ENCODE measurements at places on chromosomes 5 and 9. TPM values are rescaled to one million over a fixed set of nuclear protein-coding genes. Genes with fewer than 3 reads are reported as not detected.

DNA sequence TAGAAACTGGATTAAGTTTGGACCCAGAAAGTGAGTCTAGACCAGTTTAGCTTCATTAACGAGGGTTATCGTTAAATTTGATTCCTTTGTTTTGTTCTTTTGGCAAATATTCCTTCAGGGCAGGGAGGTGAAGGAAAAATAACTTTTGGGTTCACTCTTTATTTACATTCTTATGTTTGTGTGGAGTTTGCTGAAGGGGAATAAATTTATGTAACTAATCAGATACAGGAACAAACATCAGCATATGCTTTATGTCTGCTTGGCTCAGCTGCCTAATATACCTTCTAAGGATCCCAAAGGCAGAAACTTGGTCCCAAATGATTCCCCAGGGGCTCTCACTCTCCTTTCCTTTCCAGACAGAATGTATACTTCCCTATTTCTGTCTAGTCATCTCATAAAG lies 132.4 kb downstream of the MCTP1 start:
- H3K36me3 ChIP-seq: peaks cover 5% of the 10 kb centered on the region
- no peak for DNase-seq
- H3K27ac ChIP-seq: no peak overlapping the region
- H3K27me3 ChIP-seq: no peaks in the 10 kb centered on the region
- H3K4me3 ChIP-seq: no peak overlapping the region

DNA sequence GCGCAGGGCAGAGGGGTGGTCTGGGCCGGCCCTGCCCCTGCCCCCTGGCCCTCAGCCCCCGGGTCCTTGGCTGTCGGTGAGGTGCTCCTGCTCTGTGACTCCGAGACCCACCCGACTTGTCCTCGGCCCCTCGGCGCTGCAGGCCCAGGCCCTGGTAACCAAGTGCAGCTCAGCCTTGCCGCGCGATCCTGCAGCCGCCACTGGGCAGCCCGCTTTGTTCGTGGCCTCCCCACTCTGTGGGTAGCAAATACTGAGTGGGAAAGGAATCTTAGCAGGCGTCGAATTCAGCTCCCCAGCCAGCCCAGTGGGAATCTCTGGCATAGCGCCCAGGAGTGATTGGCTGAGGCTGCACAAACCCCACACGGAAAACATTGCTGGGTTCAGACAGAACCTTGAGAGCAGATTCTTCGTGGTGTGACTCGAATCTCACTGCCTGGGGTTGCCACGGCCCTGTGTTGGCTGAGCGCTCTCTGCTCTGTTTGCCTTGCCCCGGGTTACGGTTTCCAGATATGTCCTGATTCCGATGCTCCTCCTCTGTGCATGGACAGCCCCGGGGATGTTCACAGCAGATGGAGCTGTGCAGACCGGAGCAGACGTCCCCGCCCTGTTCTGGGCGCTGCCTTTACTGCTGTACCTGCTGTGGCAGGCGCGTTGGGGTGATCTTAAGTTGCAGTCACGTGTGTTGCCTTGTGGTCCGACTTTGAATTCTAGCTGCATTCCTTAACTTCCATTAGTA lies 13.4 kb upstream of the EXOC3 start:
- peaks cover 9% of the 10 kb centered on the region for H3K36me3 ChIP-seq
- peak overlapping the region; percentile 43 for H3K4me3 ChIP-seq
- peak overlapping the region; percentile 90 for H3K27ac ChIP-seq
- DNase-seq: peak; percentile 93

The PRRC1 gene
- 106 TPM for total RNA-seq

DNA sequence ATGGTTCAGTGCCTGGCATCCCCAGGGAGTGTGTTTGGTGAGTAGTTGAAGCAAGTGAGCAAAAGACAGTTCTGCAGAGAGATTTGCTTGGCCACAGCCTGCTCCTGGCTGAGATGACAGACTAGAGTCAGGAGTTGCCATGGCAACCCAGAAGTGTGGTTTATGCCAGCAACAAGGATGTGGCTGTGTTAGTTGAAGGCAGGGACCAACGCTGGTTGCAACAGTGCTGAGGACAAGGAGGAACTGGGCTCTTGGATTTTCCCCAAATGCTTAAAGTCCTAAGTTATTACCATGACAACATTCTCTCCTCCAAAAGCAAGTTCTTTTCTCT lies 2.7 kb downstream of the NXNL2 start:
- H3K27ac ChIP-seq: peak overlapping the region; percentile 79
- peaks cover 30% of the 10 kb centered on the region for H3K4me1 ChIP-seq
- no peaks in the 10 kb centered on the region for H3K36me3 ChIP-seq
- no peaks in the 10 kb centered on the region for H3K27me3 ChIP-seq
- H3K4me3 ChIP-seq: no peak overlapping the region
- no peak for DNase-seq

DNA sequence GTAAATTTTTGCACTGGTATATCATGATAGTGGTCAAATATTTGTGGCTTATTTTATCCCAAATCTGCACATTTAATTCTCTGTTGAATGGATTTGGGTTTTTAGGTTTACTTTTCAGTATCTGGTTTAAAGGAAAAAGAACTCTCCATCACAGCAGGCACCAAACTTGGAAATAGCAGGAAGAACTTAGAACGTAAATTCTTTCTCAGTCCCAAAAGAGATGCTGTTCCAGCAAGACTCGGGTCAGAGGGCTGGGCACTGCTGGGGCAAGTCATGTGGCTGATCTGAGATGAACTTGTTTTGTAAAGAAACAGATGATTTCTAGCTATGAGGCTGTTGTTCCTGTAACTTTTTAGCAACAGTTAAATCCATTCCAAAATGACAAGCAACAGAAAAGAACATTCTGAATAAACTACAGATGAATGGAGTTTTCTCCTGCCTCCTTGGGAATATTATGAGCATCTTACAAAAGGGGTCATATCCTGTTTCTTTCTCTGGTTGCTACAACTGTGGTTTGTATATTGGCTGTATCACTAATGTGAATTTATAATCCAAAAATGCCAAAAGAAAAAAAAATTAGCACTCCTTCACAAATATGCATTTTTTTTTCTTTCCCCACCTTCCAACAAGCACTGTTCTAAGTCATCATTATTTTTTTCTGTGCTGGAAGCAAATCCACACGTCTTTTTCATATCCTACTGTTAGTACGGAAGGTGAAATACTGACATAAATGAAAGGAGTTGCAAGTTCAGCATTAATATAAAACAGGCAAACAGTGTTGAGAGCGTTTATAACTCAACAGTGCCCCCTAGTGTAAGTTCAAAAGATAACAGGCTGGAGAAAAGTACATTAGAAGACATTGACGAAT lies 31.1 kb downstream of the OR2K2 start:
- H3K36me3 ChIP-seq: no peaks in the 10 kb centered on the region
- peak overlapping the region; percentile 75 for H3K27ac ChIP-seq
- peak overlapping the region; percentile 46 for H3K4me3 ChIP-seq
- no peaks in the 10 kb centered on the region for H3K27me3 ChIP-seq

The SNAPC4 gene
- 7.6 TPM for total RNA-seq

DNA sequence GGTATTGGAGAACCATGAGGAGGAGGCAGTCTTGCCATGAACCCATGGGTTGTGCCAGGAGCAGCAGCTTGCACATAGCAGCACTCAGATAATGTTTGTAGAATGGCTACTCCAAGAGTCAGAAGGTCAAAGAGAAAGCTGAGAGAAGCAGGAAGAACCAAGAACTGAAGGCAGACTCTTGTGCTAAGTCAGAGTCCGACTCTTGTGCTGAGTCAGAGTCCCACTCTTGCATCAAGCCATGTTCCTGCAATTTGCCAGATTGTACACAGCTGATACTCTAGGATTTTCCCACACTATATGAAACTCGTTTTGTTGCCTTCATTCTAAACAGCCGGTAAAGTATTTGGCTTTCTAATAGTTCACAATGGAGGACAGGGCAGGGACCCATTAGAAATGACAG lies 26.2 kb upstream of the HSPA9 start:
- no peak for DNase-seq
- no peak overlapping the region for H3K4me3 ChIP-seq
- H3K4me1 ChIP-seq: peaks cover 11% of the 10 kb centered on the region
- H3K27ac ChIP-seq: no peak overlapping the region
- H3K27me3 ChIP-seq: peaks cover 3% of the 10 kb centered on the region

DNA sequence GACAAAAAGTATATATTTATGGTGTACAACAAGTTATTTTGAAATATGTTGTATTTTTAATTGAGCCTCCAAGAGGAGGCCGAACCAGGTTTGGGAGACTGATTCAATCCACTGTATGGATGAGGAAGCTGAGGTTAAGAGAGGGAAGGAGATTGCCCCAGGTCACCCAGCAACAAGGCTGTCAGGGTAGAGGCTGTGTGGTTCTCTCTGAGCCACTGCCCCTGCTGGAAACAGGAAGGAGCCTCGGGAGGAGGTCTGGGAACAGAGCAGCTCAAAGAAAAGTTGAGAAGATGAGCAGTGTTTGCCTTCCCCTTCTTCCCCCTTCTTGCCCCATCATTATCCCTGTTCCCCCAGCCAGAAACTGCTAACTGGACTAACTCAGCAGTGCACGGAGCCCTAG lies 6.6 kb upstream of the FAT2 start:
- DNase-seq: no peak
- H3K36me3 ChIP-seq: no peaks in the 10 kb centered on the region
- H3K4me1 ChIP-seq: peaks cover 68% of the 10 kb centered on the region
- no peak overlapping the region for H3K4me3 ChIP-seq

DNA sequence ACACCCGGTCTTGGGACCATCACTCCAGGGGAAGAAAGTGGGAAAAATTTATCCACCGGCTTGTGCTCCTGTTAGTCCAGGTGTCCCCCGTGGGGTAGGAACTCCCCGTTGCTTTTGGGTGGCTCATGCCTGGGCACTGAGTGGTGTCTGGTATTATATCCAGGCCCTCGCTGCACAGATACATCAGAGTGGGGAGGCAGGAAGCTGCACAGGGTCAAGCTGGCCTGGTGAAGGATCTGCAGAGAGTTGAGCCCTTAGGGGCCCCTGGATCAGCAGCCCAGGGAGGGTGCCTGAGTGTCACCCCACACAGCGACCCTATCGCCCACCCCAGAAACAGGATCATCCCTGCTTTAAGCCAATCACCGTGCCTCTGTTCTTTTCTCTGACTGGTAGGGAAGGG lies 24.4 kb upstream of the COL5A1 start:
- H3K27me3 ChIP-seq: no peaks in the 10 kb centered on the region
- H3K27ac ChIP-seq: peak overlapping the region; percentile 84
- H3K4me1 ChIP-seq: peaks cover 47% of the 10 kb centered on the region
- DNase-seq: no peak
- H3K4me3 ChIP-seq: no peak overlapping the region

DNA sequence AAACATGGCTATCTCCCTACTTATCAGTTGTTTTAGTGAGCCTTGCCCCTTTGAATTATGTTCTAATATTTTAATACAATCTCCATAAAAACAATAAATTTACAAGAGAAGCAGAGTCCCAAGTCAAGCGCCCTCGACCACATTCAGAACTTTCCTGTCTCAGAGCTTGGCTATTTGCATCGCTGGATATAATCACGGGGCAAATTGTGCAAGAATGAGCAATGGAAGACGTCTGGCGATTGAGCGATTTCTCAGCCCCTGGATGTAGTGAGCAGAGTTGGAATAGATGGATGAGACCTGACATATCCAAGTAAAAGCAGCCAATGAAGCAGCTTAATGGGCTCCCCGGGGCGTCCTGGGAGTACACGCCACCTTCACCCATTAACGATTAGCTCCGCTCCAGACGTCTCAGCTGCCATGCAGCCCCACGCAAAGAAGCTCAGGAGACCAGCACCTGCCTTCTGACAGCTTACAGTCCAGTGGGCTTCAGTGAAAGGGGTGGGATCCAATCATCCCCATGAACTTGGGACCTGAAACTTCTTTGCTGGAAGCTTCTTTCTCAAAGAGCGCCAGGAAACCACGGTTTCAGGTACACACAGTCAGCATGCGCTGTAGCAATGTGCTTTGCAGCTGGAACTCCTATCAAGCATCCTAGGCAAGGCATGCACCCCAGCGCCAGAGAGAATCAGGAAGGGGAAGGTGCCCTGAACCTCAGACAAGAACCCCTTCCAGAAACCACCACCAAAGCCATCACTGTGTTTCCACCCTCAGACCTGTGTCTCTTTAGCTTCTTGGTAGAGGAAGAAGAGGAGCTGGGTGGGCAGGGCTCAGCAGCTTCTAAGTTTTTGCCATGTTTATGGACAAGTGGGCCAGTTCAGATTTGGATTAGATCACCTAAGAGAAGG lies 92.0 kb upstream of the IRX4 start:
- H3K27ac ChIP-seq: no peak overlapping the region
- H3K36me3 ChIP-seq: no peaks in the 10 kb centered on the region
- DNase-seq: no peak
- no peaks in the 10 kb centered on the region for H3K4me1 ChIP-seq

DNA sequence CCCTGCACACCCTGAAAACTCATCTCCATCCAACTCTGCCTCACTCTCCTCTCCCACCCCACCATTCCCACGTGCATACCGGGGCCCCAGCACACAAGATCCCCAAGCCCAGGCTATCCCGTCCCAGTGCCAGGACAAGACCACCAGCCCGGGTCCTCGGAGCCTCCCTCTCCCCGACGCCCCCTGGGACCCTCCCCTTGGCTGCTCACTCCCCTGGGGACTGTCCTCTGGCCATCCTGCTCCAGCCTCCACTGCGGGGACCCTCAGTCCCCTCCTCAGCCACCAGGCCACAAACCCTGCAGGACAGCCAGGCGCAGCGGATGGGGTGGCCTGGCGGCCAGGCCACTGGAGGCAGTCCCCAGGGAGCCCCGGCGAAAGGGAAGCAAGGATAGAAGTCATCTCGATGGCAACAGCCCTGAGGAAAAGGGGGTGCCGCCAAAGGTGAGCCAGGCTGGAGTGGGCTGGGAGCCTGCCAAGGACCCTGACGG lies 62.8 kb downstream of the C9orf50 start:
- H3K4me1 ChIP-seq: peaks cover 22% of the 10 kb centered on the region
- no peak overlapping the region for H3K4me3 ChIP-seq
- H3K36me3 ChIP-seq: no peaks in the 10 kb centered on the region
- H3K27me3 ChIP-seq: no peaks in the 10 kb centered on the region
- H3K27ac ChIP-seq: peak overlapping the region; percentile 63

DNA sequence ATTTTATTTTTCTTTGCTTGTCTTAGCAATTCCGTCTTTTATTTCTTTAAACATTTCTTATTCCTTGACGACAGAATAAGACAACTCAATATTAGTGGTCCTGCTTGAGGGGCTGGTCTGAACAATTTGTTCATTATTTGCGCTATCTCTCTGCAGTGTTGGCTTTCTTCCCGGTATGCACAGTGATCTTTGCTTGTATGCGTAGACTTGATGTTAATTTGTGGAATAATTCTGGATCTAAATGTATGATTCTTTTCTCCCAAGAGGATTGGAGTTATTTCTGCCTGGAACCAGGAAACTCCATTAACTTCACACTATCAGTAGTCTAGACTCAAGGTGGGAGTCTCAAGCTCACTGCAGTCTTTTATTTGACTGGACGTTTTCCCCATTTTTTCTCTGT lies 80.4 kb downstream of the KDM4C start:
- H3K27ac ChIP-seq: no peak overlapping the region
- H3K27me3 ChIP-seq: no peaks in the 10 kb centered on the region
- no peak for DNase-seq

- H3K4me3 ChIP-seq: no peak overlapping the region
- no peak overlapping the region for H3K27ac ChIP-seq
- peaks cover 8% of the 10 kb centered on the region for H3K4me1 ChIP-seq
- H3K36me3 ChIP-seq: no peaks in the 10 kb centered on the region
- no peak for DNase-seq
- H3K27me3 ChIP-seq: no peaks in the 10 kb centered on the region
Measured at GRCh38 chr9:36433386-36433785, 33.3 kb upstream of the RNF38 start.
